ENCODE measurements at places on chromosomes 1 and 21. TPM values are rescaled to one million over a fixed set of nuclear protein-coding genes. Genes with fewer than 3 reads are reported as not detected.

- DNase-seq = no peak
These were observed 183.6 kb downstream of the GIPC2 start for GRCh38 chr1:78229344-78229743.

- DNase-seq = no peak
These were observed 74.1 kb upstream of the POU3F1 start for GRCh38 chr1:38120552-38121230.

DNA sequence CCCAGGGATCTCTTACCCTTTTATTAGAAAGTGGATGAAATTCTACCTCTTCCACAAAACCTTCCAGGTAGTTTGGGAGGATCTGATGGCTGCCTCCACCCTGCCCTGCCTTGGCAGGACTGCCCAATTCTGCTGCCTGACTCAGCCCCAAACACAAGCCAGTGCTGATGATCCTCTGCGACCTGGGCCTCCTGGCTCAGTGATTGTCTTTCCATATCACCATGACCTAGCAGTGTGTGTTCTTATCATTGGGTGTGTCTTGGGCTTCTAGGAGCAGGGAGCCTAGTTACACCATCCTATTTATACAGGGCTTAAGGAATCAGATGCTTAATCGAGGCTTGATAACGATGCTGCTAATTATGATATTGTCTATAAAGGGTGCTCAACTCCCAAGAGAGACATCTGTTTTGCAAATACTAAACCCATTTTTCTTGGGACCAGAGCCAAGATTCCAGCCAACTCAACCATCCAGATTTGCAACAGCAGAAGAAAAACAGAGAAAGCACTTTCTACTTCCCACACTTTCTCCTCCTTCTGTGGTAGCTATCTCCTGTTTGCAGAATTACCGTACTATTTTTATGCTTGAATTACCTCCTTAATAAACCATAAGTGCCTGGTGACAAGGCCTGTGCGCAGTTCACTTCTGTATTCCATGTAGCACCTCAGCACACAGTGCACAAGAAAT is 36.5 kb upstream of the KIF21B start:
- no peak for DNase-seq

DNA sequence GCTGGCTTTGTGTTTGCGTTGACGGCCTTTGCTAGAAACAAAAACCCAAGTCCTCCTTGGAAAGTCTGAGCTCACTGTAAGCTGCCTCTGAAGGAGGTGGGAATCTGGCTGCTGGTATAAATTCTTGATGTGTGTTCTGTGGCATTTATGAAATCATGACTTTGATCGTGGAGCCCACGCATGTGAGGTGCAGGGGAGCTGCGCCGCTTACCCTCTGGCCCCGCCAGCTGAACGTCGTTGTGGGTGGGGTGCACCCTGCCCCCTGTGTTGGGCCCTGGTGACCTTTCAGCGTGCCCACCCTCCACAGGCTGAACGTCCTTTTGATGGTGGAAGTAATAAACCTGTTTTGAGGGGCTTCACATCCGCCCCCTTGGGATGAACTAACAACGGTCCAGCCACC is 21.2 kb upstream of the DIP2A start:
- DNase-seq = no peak

The LEPROT gene
- 185 TPM for polyA plus RNA-seq

The FAM177B gene
- polyA plus RNA-seq = 0.15 TPM

The MAP3K7CL gene
- 5.2 TPM for polyA plus RNA-seq

The NOS1AP gene
- 8.8 TPM for polyA plus RNA-seq

Data from right renal pelvis (tissue), 4 donors.